ENCODE measurements at places on chromosomes 7 and 10.

DNA sequence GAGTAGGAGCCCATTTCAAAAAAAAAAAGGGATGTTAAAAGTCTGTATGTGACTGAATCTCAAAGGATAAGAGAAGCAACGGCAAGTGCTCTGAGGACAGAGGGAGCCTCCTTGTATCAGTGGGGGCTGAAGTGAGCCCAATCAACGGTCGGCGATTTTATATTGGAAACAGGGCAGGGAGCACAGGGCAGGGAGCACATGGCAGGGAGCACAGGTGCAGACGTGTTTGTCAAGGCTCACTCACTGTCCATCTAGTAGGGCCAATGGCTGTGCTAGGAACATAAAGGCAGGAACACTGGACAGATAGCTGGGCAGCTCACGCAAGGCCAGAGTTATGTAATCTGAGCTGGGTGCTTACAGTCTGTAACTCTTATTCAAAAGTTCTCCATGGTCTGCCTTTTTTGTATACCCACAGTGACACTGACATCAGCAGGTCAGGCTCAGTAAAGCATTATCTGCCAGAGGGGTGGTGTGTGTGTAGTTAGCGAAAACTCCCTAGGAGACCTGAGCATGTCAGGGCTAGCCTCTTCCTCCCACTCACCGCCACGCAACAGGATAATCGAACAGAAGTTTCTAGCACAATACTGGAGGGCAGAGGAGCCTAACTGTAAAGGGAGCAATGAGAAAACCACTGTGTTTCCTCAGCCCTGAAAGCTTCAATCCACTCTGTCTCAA is 15.4 kb downstream of the AKR1B1 start:
- DNase-seq = no peak

GRCh38 chr7:138370956-138371355 is 89.1 kb upstream of the TRIM24 start:
- DNase-seq = peak; percentile 38

DNA sequence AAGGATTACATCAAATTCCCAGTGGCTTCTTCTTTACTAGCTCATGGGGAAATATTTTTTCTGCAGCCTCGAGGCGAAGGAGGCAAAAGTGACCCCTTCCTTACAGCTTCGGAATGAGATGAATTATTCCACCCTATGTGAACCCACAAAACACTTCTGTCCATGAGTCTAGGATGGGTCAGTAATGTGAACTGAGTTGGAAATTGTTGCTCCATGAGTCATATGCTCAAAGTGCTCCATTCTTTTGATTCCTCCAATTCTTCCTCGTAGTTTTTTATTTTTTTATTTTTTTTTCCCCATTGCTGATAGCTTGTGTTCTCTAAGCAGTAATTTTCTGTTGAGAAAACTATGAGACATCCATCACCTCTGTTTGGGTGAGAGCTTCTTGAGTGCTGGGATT is 31.7 kb upstream of the FAM204A start:
- no peak for DNase-seq

DNA sequence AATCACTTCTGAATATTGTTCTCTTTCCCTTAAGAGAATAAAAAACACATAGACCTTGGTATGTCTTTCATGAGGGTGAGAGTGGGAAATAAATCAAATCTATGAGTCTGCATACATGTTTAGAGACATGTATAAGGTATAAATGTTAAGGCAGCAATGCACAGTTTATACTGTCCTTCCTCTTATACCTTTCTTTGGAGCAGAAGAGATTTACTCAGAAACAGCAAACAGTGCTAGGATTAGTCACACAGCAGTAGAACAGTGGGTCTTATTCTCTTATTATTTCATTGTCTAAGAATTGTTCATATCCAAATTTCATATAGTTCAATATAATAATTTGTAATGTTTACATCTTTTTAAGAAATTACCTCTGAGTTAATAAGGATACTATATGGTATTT is 126.7 kb upstream of the TMEM196 start:
- no peak for DNase-seq

- peak; percentile 38 for DNase-seq
These were observed 31.7 kb downstream of the PAPOLB start for GRCh38 chr7:4830176-4830575.

- DNase-seq = peak; percentile 24
These were observed 338.2 kb upstream of the PRKCQ start for GRCh38 chr10:6918305-6918704.

All from inflammatory macrophage treated with lipopolysaccharide for 1 hour (primary cell).